GM03348 (cell line): ENCODE measurements at places on chromosomes 11 and 22.
A peak's percentile ranks its signal among the peaks of the same experiment; 100 is the strongest.

- peak; percentile 50 for DNase-seq
Measured at GRCh38 chr22:23219822-23220484, 39.6 kb downstream of the BCR start.

- DNase-seq, result no peak
Measured at GRCh38 chr11:32062540-32062939, 28.3 kb upstream of the RCN1 start.

DNA sequence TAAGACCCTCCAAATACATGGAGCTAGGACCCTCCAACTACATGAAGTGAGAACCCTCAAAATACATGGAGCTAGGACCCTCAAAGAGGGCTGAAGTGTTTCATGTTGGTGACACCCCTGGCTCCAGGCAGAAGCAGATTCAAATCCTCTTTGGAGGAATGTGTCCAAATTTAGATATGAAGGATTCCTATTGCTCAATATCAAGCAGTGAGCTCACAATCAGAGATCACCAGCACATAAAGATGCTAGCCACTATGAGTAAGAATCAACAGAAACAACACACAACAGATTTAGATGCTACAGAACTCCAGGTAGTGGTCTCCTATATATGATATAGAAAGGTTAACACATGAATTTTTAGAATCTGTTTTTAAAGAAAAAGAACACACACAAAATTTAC is 11.2 kb upstream of the RAB3IL1 start:
- peak; percentile 37 for DNase-seq

DNA sequence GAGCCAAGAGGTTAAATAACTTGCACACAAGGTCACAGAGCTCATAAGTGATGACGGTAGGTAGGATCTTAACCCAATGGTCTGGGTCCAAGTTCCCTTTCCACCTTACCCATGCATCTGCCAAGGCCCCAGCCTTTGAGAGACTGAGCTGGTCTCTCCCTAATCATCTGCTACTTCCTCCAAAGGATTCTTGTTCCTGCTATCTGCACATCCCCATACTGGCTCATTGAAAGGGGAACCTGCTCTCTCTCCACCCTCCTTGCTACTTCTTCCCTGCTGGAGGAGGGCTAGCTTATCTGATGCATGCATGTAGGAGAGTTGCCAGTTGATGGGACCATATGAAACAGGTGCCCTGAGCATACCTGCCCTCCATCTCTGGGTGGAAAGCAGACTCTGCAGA is 47.7 kb downstream of the COMMD9 start:
- DNase-seq, result no peak

- DNase-seq, result no peak
Measured at GRCh38 chr11:8269636-8270035, 6.0 kb upstream of the LMO1 start.

DNA sequence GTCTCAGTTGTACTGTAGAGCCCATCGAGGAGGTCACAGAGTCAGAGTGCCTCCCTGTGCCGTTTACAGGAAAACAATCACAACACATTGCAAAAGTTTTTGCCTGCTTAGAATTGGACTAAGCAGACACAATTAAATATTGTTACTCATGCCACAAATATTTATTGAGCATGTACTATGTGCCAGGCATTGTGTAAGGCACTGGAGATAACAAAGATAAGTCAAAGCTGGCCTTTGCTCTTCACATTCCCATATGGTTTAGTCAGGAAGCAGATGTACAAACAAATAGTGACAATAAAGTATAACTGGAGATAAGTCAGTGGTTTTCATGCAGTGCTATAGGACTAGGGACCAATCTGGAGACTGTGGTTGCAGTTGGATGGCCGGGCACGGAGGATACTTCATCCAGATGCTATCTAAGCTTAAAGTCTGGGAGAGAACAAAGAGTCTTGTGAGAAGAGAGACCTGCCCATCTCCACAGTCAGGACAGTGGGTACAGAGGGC is 550.7 kb downstream of the INSC start:
- no peak for DNase-seq

GRCh38 chr22:36584666-36585065 is 55.7 kb upstream of the EIF3D start:
- no peak for DNase-seq

- no peak for DNase-seq
Measured at GRCh38 chr11:132904607-132905006, 627.7 kb downstream of the OPCML start.

GRCh38 chr11:68840661-68841653 is 759 bp downstream of the CPT1A start:
- DNase-seq, result peak; percentile 76

- DNase-seq, result no peak
Measured at GRCh38 chr22:16953206-16954059, 54.6 kb downstream of the GAB4 start.

DNA sequence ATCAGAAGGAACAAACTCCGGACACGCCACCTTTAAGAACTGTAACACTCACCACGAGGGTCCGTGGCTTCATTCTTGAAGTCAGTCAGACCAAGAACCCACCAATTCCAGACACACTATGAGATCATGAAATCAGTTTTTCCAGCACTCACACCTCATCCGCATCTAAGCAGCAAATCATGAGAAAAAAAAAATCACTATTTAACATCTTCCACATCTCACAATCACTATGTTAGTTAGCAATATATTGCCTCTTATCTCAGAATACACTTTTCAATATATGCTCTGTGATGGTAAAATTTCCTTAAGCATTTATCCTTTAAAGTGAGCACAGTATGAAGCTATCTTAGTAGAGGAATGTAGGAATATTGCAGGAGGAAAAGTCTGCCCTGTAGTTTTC is 328.7 kb downstream of the FAM181B start:
- DNase-seq, result no peak

DNA sequence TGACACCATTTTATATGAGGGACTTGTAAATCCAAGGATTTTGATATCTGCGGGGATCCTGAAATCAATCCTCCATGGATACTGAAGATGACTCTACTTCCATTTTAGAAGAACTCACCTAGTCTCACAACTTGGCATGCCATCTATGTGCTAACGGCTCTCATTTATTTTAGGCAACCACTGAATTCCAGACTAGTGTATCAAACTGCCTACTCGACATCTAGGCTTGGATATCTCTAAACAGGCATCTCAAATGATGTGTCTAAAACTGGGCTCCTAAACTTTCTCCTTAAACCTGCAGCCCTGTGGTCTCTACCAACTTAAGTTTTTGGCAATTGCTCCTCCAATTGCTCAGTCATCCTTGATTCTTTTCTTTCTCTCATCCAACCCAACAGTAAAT is 31.2 kb upstream of the CLNS1A start:
- peak; percentile 11 for DNase-seq

DNA sequence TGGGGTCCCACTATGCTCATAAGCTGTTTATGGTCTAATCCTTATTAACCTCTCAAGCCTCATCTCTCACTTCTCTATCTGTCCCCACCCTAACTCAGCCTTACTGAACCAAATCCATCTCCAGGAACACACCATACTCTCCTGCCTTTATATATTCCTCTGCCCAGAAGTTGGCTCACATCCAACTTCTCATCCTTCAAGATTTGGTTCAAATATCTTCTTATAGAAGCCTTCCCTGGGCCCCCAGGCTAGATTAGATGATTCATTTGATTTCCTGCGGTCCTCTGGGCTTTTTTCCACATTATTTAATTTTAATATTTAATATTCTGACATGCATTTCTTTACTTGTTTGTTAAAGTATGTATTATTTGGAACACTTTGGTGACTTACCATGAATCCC is 23.2 kb downstream of the MEI1 start:
- no peak for DNase-seq

- DNase-seq, result no peak
Measured at GRCh38 chr11:112826026-112826425, 135.2 kb upstream of the NCAM1 start.

- no peak for DNase-seq
Measured at GRCh38 chr11:932435-932834, 6.8 kb downstream of the AP2A2 start.
